ENCODE measurements at places on chromosomes 5 and 9. TPM values are rescaled to one million over a fixed set of nuclear protein-coding genes. Genes with fewer than 3 reads are reported as not detected.
A peak's percentile ranks its signal among the peaks of the same experiment; 100 is the strongest.

- no peak overlapping the region for H3K27ac ChIP-seq
- H3K4me3 ChIP-seq = no peak overlapping the region
- peaks cover 46% of the 10 kb centered on the region for H3K27me3 ChIP-seq
- peaks cover 16% of the 10 kb centered on the region for H3K4me1 ChIP-seq
Measured at GRCh38 chr5:42715785-42716184, 40.8 kb upstream of the CCDC152 start.

GRCh38 chr5:50535393-50535792, 94.3 kb upstream of the EMB start:
- DNase-seq = no peak
- peaks cover 16% of the 10 kb centered on the region for H3K36me3 ChIP-seq
- peaks cover 2% of the 10 kb centered on the region for H3K4me1 ChIP-seq
- H3K27me3 ChIP-seq = peaks cover 2% of the 10 kb centered on the region

- H3K27ac ChIP-seq = no peak overlapping the region
- no peaks in the 10 kb centered on the region for H3K27me3 ChIP-seq
- DNase-seq = no peak
- peaks cover 3% of the 10 kb centered on the region for H3K4me1 ChIP-seq
Measured at GRCh38 chr5:143629871-143630659, 181.9 kb upstream of the HMHB1 start.

- H3K27ac ChIP-seq = peak overlapping the region; percentile 63
- H3K27me3 ChIP-seq = no peaks in the 10 kb centered on the region
- H3K36me3 ChIP-seq = peaks cover 5% of the 10 kb centered on the region
- peaks cover 31% of the 10 kb centered on the region for H3K4me1 ChIP-seq
Measured at GRCh38 chr9:128011071-128011817, 30.5 kb upstream of the EEIG1 start.

Gene INSYN2B
- not detected for total RNA-seq

GRCh38 chr5:11007269-11007870, 246.3 kb upstream of the DAP start:
- no peak overlapping the region for H3K4me3 ChIP-seq
- H3K27ac ChIP-seq = no peak overlapping the region
- no peak for DNase-seq
- H3K36me3 ChIP-seq = no peaks in the 10 kb centered on the region
- H3K27me3 ChIP-seq = peaks cover 6% of the 10 kb centered on the region

Gene PPP2R2B
- total RNA-seq = 5.3 TPM
